Putamen (tissue), 1 donor: ENCODE measurements at places on chromosomes 16 and 17.

DNA sequence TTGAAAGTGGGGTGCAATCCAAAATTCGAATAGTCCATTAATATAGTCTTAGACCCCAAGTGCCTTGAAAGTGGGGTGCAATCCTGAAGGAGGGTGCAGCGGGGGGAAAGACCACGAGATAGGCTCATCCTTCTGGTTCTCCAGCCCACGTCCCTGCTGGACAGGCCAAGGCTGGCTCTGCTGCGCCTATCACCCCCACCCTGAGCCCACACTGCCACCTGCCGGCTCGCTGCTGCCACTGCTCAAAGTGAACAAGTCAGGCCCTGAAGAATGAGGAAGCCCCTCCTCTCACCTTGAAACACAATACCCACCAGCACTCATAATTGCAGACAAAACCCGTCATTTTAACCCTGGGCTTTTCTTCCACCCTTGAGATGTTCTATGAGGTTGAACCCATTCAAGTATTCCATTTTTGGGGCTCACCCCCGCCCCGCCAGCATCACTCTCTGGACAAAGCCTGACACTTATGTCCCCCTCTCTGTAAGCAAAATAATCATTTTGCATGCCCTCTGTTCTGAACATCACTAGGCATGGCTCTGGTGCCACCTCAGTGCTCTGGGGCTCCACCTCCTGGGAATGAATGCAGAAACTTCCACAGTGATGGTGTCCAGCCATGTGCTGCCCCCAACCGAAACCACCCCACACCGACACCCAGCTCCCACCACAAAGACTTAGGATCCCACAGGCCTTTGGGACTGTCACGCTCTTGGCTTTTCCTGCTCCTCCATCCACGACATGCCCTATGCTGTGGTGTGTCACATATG is 56.8 kb downstream of the BEAN1 start:
- DNase-seq, result peak; percentile 47

DNA sequence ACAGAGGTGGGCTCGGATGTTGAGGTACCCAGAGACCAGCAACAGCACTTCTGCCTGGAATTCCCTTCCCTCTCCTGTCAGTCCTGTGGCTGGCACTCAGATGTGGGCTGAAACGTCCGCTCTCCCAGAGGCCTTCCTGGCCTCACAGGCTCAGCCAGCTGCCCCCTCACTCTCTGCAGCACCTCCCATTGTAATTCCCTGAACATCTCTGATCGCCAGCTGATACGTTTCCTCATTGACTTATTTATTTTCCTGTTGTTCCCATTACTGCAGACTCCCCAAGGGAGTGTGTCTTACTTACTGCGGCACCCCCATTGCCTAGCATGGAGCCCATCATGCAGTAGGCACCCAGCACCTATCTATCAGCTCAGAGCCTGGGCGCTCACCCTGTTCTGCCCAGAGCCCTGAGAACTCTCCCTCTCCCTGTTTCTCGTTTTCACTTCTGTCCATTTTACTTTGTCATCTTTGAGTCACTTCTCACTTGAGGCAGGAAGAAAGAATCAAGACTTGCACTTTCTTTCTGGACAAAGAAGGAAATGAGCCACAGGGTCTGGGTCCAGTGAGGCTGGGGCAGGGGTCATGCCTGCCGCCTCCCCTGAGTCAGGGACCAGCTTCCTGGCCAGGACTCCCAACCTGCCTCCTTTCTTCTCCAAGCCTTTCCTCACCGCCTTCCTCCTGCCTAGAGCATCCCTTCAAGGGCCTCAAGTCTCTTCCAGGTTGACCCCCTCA is 10.2 kb downstream of the CDH5 start:
- no peak for DNase-seq

- no peak for DNase-seq
Observed at GRCh38 chr17:13096291-13096690, 78.5 kb upstream of the ELAC2 start.

DNA sequence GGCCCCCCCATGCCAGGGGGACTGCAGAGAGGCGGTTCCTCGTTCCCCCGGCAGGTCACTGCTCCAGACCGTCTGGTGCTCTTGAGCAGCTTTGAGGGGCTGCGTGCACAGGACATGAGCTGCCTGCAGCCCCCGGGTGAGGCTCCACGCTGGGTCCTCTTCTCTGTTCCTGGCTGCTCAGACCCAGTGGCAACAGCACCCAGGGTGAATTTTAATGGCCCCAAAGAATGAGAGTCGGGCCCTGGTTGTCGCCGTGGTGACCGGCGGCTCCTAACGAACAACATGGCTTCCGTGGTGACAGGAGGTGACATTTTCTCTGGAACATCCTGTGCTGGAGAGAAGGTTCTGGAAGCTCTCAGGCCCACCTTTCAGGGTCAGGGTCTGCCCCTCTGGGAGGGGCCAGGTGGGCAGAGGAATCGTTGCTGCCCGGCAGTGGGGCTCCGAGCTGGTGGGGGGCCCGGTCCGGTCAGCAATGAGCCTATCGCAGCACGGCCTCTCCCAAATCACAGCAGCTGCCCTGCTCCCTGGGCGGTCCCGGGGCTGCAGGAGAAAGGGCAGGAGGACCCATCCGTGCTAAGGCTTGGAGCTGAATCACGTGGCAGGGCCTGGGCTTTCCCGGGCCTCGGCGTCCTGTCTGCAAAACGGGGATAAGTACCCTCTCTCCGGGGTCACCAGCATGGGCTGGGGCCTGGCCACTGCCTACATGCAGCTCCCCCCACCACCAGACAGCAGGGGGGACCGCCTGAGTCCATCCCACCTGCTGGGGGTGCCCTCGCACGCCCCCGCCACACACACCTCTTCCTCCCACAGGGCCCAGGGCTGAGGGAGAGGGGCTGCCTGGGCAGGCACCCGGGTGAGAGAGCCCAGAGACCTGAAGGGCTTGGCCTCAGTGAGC is 3.4 kb upstream of the C1QTNF8 start:
- no peak for DNase-seq

GRCh38 chr17:83126275-83126811 is 46.9 kb downstream of the METRNL start:
- DNase-seq, result no peak

GRCh38 chr16:3904875-3905274 is 24.4 kb upstream of the CREBBP start:
- no peak for DNase-seq

- DNase-seq, result no peak
Observed at GRCh38 chr16:66917741-66918140, 944 bp downstream of the CDH16 start.

- no peak for DNase-seq
Observed at GRCh38 chr17:45759761-45760160, 24.4 kb upstream of the CRHR1 start.

GRCh38 chr17:3796110-3796821 is 4.7 kb downstream of the ITGAE start:
- no peak for DNase-seq

DNA sequence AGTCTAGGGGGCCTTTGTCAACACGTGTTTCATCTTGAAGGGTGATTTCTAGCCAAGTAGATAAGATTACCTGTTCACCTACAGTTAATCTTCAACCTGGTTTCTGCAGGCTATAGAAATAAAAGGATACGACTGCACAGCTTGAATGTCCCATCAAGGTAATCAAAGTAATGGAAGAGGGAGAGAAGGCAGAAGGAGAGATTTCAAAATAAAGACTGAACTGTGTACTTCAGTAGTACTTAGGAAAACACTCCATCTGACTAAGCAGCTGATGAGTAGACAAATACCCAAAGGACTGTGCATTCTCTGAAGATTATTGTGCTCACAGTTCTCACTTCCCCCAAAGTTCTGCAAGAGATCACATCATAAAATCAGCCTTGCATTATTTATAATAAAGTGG is 5.8 kb upstream of the RFFL start:
- no peak for DNase-seq

DNA sequence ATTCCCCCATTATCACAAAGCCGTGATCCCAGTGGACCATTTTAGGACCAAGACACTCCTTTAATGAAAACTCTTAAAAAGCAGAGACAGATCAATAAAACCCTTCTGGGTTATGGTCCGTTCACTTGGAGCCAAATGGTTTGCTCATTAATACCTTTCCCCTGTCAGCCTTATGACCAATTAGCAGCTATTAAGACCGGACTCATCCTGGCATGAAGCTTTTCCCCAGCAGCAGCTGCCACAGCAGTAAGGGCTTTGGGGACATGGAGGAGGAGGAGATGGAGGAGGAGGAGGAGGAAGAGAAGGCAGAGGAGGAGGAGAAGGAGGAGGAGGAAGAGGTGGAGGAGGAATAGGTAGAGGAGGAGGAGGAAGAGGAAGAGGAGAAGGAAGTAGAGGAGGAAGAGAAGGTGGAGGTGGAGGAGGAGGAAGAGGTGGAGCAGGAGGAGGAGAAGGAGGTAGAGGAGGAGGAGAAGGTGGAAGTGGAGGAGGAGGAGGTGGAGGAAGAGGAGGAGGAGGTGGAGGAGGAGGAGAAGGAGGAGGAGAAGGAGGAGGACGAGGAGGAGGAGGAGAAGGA is 50.1 kb upstream of the IRX3 start:
- DNase-seq, result no peak

DNA sequence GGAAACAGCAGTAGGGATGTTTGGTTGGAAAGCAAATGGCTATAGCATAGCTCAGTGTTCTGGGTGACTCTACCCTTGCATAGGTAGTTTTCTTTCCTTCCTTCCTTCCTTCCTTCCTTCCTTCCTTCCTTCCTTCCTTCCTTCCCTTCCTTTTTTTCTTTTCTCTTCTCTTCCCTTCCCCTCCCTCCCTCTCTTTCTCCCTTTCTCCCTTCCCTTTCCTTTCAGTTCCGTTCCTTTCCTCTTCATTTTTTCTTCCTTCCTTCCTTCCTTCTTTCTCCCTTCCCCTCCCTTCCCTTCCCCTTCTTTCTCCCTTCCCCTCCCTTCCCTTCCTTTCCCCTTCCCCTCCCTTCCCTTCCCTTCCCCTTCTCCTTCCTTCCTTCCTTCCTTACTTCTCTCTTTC is 31.3 kb downstream of the GDE1 start:
- no peak for DNase-seq

- no peak for DNase-seq
Observed at GRCh38 chr17:61401389-61402072, 1.9 kb downstream of the TBX2 start.

- no peak for DNase-seq
Observed at GRCh38 chr17:67632141-67632540, 85.6 kb upstream of the NOL11 start.

- peak; percentile 49 for DNase-seq
Observed at GRCh38 chr16:19898924-19899604, 14.4 kb upstream of the GPRC5B start.

DNA sequence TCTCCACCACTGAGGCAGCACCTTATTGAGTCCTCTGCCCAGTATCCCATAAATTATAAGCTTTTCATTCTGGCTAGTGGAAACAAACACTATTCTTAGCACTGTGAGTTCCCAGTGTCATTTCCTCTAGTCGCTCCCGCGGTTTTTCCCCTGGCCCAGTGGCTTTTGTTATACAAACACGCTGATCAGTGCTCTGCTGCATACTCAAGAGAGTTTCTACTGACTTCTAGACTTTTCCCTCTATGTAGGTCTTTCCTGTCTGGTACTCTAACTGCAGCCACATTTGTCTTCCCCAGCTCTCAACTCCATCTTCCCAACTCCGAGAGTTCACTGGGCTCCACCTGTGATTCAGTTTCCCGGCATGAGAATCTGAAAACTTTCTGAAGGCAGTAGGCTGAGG is 556.6 kb upstream of the SALL1 start:
- DNase-seq, result no peak
